ENCODE measurements at places on chromosomes 2 and 18. TPM values are rescaled to one million over a fixed set of nuclear protein-coding genes. Genes with fewer than 3 reads are reported as not detected.

DNA sequence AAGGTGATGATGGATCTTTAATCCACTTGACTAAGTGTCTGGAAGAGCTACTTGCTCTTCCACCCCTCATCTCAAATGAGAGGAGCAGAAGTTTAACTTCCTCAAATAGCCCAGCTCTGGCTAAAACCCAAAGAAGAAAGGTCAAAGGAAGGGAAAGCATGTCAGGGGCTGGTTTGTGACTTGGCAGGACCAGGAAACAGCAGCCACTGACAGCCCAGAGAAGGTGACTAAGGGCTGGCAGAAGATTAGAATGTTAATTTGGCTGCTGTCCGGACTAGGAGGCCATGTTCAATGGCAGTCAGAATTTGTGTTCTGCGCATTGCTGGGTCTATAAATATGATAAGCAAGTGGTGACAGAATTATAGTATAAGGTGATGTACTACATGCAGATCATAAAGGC, 386.2 kb downstream of the SETBP1 start:
- DNase-seq, result no peak

DNA sequence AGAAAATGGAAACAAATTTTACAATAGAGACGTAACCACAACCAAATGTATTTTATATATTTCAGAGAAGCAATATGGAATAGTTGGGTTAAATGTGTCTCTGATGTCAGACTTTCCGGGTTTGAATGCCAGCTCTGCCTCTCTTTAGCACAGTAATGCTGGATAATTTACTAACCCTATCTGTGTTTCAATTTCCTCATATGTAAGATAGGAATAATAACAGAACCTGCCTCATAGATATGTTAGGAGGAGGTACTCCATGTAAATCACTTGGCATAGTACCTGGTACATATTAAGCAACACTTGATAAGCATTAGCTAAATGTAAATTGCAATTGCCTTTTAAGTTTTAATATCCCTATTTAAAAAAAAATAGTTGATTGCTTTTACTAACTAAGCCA, 231.3 kb upstream of the ZC3H15 start:
- no peak for DNase-seq

DNA sequence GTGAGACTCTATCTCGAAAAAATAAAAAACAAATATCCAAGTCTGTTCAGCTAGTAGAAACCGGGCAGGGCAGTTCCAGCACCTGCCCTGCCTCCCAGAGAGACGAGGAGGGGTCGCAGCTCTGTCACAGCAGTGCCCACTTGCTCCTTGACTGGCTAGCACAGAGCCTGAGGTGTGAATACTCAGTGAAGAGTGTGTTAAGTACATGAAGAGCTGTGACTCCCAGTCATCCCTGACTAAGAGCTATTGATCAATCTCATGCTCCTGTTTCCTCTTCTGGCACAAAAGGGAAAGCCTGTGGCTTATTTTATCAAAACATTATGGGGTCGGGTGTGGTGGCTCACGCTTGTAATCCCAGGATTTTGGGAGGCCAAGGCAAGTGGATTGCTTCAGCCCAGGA, 83.0 kb upstream of the FZD7 start:
- no peak for DNase-seq

The BUB1 gene
- 101 TPM for total RNA-seq

GRCh38 chr2:85893428-85894258, 4.9 kb upstream of the ST3GAL5 start:
- DNase-seq, result no peak

Data from pulmonary artery endothelial cell (primary cell).